ENCODE measurements at places on chromosomes 13 and 19.

GRCh38 chr13:24688950-24689349 lies 8.7 kb downstream of the ATP12A start:
- no peak for DNase-seq

DNA sequence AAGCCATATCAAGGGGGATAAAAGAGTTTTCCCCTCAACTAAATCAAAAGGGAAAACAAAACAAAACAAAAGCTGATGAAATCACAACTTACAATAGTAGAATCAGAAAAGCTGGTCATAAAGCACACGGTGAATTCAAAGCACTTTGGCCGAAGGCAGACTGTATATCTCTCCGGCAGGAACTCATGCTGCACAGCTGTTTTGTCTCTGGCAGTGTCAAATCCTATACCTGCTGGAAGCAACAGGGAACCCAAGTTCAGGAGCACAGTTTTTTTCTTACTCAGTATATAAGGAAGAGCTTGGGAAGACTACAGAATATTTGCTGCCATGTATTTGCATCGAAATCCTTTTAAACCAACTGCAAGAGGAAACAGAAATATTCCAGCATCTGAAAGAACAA lies 213.7 kb downstream of the RFC3 start:
- no peak for DNase-seq

- peak; percentile 41 for DNase-seq
These were observed 20.8 kb downstream of the LAIR2 start for GRCh38 chr19:54523403-54523802.

GRCh38 chr19:38120471-38121025 lies 103.5 kb downstream of the DPF1 start:
- no peak for DNase-seq

DNA sequence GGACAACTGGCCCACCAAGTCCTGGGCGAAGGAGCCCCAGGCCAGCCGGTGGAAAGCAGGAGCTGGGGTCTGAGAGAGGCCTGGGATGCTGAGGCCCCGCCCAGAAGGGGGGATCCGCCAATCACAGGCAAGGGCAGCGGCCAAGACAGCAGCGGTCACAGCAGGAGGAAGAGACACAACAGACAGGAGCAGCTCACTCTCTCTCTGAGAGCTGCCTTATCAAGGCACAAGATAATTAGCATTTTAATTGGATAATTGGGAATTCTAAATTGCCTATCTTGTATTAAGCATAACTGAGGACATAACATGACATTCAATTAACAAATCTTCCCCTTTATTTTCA lies 46.2 kb downstream of the CEBPG start:
- no peak for DNase-seq

DNA sequence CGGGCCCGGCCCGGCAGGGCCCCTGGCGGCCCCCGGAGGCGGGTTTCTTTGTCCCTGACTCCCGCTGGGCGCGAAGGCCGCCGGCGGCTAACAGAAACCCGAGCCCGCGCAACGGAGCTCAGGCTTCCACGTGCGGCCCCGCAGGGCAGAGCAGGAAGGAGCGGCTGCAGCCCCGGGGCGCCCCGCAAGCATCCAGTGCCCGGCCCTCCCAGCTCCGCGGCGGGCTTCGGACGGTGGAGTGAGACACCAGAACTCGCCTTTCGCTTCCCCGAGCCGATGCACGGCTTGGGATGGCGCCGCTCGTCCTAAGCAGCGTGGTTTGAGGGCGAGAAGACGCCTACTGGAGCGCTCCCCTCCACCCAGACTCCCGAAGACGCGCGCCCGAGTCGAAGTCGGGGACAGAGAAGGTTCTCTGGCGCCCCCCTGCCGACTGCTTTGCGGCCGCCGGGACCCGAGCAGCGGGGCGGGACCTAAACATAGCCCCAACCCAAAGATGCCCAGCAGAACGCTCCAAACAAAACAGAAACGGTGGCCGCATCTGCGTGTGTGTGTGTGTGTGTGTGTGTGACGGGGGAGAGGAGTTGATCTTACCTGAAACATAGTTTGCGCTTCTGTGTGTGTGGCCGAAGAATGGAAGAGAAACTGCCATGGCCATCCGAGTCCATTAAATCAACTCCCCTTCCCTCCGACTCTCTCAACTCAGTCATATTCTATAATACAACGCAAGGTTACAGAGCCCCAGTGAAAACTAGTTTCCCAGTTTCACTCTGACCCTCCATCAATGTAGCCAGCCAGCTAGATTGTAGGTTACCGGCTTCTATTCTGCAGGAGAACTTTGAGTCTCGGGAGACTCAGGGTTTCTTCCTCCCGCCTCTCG lies 629 bp upstream of the FGF9 start:
- no peak for DNase-seq

DNA sequence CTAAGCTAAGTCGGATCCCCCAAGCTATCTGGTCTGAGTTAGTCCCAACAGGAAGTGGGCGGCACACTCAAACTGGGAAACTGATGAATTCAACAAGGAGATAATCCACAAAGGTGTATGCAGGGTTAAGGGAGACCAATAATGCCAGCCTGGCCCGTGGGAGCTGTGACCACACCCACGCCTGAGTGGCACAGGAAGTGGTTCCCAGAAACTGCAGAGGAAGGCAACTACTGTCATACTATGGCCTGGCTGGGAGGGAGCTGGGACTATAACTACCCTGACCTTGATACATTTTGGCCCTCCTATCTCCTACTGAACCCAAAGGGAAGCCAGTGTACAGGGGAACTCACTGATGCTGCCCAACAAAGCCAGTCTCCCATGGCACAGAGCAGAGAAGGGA lies 85.5 kb upstream of the TDRD3 start:
- DNase-seq: no peak

DNA sequence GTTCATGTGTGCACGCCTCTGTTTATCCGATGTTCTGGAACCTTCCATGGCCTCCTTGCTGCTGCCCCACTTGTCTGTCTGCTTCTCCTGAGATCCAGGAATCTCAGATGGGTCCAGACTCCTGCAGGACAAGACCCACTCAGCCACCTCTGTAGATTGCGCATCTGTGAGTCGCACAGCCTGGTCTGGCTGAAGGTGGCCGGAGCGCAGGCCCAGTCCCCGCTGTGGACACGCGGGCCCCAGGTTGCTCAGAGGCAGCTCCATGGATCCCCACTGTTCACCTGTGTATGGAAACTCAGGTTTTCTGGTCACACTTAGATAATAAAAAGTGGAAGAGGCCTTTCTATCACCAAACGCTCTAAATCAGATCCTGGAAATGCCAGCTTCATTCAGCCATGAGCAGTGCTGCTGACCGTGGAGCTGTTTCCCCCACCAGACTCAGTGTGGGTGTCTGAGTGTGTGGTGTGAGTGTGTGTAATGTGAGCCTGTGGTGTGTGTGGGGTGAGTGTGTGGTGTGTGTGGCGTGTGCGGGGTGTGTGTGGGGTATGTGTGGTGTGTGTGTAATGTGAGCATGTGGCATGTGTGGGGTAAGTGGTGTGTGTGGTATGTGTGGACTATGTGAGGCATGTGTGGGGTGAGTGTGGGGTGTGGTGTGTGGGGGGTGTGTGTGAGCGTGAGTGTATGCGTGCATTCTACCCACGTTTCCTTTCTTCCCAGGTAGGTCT lies 59.5 kb downstream of the MCF2L start:
- DNase-seq: no peak

GRCh38 chr19:7480970-7481255 lies 7.9 kb downstream of the PEX11G start:
- no peak for DNase-seq

DNA sequence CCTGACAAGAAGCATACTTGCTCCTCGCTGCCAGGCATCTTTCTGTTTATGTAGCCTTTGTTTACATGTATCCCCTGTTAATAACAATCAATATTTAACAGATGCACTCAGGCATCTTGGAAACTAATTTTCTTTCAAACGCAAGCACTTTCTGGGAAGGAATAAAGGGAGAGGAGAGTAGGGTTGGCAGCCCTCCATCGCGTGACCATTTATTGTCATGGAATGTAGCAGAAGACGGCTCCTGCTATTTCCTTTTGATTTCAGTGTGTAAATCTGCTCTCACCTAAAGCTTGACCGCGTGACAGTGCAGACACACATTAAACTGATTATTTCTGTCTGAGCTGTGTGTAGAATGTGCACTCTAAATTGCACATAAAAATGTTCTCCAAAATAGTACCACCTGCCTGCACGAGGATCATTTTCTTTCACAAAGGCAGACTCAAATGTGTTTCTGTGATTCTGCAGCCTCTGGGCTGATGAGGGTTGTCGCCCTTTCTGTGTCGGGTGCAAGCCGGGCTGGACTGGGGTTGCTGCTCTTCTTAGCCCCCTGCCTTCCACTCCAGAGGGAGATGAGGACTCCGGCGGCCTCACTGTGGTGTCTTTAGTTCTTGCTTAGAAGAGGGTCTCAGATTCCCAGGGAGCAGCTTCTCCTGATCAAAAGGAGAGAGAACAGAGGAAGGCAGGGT lies 223.5 kb upstream of the MAB21L1 start:
- DNase-seq: no peak

DNA sequence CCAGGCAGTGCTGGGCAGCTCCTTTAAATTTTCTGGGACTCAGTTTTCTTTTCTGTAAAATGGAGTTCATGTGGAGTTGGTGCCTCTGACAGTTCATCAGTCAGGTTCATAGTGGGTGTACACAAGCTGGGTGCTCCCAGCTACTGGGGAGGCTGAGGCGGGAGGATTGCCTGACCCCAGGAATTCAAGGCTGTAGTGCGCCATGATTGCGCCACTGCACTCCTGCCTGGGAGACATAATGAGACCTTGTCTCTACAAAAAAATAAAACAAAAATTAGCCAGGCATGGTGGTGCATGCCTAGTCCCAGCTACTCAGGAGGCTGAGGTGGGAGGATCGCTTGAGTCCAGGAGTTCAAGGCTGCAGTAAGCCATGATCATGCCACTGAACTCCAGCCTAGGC lies 21.1 kb downstream of the IQCN start:
- DNase-seq: no peak
